ENCODE measurements at places on chromosomes 12 and 14.

- DNase-seq, result no peak
Observed at GRCh38 chr12:24795699-24796347, 153.1 kb downstream of the BCAT1 start.

GRCh38 chr12:123113026-123113425, 37.9 kb downstream of the PITPNM2 start:
- DNase-seq, result no peak

DNA sequence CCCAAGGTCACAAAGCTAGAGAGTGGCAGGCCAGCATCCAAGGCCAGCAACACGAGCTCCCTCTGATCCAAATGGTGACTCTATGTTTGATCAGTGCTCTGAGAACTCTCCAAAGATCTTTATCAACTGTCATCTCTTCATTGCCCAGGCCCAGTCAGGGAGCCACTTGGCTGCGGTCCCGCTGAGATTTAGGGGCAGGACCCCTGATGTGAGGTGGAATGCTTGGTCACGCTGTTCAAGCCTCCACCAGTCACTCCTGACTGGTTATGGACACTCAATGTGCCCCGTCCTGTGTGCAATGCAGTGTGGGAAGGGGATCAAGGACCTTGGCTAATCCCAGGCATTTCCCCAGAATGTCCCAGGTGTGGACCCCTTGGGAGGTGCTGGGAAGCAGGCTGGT, 19.8 kb upstream of the TCL1B start:
- DNase-seq, result no peak

GRCh38 chr12:89156340-89156739, 196.0 kb downstream of the DUSP6 start:
- DNase-seq, result no peak

GRCh38 chr14:34781242-34781641, 66.8 kb upstream of the CFL2 start:
- DNase-seq, result no peak

- DNase-seq, result no peak
Observed at GRCh38 chr12:71216725-71217579, 59.2 kb upstream of the TSPAN8 start.

DNA sequence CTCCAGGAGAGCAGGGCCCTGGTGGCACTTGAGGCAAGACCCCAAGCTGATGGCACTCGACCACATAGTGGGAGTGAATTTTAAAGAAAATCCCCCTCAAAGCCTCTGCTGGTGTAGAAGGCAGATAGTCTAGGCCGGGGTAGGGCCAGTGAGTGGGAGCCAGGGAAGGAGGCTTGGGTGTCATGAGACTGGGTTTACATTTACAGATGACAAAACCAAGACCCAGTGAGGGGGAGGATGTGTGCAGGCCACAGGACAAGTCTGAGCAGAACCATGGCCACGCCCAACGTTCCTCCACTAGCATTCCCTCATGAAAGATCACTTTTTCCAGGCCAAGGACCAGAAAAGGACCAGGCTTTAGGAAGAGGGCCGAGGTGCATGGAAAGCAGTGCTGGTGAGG, 42.0 kb downstream of the EVL start:
- DNase-seq, result no peak

- no peak for DNase-seq
Observed at GRCh38 chr12:68178774-68179439, 19.4 kb upstream of the IFNG start.

DNA sequence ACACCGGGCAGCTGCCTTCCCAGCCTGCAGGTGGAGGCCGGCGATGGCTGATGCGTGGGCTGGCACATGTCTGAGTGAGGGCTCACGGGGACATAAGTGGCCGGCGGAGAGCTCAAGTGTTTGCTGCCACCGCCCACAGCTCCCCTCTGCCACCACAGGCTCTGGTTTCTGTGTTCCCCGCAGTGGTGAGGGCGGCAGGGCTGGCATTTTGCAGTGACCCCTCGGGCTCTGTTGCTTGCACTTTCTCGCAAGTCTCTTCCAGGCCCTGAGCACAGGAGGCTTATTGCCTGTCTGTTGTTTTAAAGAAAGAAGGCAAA, 271.0 kb upstream of the RTL1 start:
- DNase-seq, result no peak

- DNase-seq, result no peak
Observed at GRCh38 chr14:96790706-96791105, 6.5 kb upstream of the VRK1 start.

DNA sequence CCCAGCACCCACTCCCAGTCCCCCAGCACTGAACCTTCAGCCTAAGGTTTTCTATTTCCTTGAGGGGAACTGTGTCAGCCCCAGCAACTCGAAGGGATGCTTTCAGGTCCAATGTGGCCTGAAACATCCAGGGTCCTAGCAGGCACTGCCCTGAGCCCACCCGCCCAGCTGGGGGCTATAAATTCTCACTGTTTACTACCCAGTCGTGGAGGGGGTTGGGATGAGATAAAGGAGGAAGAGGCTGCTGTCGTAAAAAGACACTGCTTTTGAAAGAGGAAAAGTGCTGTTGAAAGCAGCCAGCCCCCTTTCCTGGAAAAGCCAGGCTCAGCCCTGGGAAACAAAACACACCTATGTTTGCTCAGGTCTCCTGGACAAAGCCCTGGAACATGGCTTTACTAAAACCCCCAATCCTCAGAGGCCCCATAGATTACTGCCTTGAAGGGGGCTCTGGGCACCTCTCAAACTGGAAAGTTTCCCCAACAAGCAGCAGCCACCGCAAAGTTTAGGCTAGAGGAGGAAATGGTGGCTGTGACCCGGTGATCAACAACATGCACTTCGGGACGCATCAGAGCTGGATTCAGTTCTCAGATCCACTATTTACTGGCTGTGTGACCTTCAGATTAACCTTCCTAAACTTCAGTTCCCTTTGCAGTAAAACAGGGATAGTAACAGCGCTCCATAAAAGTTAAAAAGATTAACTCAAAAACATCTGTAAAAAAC, 51.0 kb downstream of the ACTN1 start:
- no peak for DNase-seq

DNA sequence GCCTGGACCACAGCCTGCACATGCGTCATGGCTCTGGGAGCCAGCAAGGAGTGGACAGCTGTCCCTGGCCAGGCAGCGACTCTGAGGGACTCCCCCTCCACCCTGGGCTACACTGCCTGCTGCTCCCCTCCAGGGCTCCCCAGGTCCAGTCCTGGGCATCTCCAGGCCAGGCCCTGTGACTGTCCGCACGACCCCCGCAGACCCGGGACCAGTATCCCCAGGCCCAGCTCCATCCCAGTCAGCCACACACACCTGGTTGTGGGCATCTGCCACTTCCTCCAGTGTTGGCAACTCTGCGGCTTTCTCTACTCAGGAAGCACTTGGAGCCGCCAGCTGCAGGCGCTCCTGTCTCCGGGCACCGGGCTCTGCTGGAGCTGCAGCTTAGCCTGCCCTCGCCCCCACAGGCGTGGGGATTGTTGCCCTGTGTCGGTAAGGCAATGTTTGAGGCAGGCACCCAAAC, 2.4 kb downstream of the ULK1 start:
- no peak for DNase-seq

GRCh38 chr12:68890701-68891113, 42.3 kb downstream of the CPM start:
- no peak for DNase-seq

DNA sequence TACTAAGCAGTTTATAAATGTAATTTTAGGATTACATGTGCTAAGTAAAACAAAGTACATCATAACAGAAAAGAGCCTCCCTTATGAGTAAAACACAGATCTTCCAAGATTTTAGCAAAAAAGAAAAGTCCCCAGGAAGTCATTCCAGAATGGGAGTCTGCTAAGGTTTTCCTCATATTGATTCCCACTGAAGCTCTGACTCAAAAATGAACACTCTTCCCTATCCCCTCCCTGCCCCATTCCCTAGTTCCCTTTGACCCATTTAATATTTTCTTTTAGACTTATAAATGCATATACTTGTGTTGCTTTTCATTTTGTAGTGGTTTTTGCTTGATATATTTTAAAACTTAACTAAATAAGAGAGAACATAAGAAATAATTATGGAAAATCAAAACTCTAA, 40.1 kb downstream of the PTGER2 start:
- no peak for DNase-seq

DNA sequence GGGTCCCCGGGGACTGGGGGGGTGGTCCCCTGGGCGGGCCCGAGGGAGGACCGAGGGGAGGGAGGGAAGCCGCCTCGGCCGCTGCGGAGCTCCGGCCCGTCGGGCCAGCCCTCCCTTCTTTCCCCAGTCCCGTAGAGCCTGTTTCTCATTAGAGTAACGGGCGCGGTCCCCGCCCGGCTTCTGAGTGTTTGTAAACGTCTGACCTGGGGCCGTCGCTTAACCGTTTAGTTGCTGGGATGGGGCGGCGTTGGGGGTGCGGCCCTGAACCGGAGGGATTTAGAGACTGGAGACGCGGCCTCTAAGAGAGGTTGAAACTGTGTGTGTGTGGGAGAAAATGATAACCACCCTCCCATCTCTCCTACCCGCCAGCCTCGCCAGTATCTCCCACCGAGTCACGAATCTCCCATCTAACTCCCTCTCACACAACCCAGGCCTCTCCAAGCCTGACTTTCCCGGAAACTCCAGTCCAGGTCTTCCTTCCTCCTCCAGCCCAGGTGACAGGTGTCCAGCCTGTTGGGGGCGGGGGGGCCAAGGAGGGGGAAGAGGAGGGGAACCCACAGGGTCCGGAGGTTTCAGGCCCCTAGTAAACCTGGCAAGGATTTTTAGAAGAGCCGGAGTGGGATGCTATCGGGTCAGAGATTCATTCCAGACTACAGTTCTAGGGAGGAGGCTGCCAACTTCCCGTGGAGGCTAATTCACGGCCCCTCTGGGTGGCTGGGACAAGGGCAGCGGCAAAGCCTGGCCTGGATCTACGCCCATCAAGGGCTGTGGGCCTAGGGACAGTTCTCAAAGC, 1.1 kb upstream of the NFATC4 start:
- peak; percentile 30 for DNase-seq

- no peak for DNase-seq
Observed at GRCh38 chr14:81269979-81270375, 49.2 kb upstream of the GTF2A1 start.

DNA sequence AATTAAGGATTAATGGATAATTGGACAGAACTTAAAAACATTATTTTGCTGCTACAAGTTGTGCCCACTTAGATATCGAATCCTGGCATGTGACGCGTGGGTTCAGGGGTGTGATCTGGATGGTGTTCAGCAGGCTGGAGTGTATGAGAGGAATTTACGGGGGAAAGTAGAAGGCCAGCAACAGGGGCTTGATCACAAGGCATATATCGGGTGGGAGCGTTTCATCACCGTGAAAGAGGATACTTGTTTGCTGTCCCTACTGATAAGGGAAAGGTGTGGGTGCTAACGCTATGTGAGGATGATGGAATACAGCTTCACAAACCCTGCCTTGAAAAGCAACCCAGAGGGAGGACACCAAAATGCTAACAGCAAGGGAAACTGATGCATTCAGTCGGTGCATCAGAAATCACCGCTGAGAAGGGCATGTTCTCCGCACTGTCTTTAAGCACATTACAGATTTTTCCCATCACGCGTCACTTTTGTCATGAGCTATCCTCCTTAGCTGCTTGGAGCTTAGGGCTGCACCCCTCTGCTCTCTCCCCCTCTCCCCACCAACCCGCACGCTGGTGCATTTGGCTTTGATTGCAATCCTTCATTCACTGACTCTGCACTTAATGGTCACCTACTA, 13.4 kb downstream of the HHIPL1 start:
- DNase-seq, result no peak

GRCh38 chr12:72189266-72189665, 82.9 kb upstream of the TRHDE start:
- no peak for DNase-seq

- DNase-seq, result no peak
Observed at GRCh38 chr14:52299692-52300278, 14.3 kb upstream of the PTGER2 start.

GRCh38 chr14:104689109-104689880, at the start of gene INF2:
Gene INF2 (plus strand): TSS chr14:104689618. CDS start chr14:104701366, 11,748 bp downstream.
- DNase-seq, result no peak
